ENCODE measurements at places on chromosomes 2 and 18.

- no peak for DNase-seq
These were observed 57.6 kb downstream of the TPGS2 start for GRCh38 chr18:36771245-36771644.

DNA sequence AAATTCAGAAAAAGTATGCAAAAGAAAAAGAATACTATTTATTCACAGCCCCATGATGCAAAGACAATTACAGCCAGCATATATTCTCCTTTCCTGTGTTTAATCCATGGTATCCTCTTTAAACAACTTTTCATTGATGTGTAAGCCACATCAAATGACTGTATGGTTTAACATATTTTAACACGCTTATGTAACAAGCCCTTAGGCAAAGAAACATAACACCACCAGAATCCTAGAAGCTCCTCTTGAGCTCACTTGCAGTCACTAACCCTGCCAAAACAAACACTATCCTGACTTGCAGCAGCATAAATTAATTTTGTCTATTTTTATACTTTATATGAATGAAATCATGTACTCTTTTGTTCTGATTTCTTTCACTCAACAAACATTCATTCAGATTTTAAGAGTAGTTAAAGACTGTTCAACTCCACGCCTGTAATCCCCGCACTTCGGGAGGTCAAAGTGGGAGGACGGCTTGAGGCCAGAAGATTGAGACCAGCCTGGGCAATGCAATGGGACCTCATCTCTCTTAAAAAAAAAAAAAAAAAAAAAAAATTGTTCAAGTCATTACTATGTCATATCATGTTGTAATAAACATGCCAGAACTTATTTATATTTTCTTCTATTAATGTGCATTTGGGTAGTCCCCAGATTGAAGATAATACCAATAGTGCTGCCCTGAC, 226.3 kb downstream of the NBAS start:
- no peak for DNase-seq

DNA sequence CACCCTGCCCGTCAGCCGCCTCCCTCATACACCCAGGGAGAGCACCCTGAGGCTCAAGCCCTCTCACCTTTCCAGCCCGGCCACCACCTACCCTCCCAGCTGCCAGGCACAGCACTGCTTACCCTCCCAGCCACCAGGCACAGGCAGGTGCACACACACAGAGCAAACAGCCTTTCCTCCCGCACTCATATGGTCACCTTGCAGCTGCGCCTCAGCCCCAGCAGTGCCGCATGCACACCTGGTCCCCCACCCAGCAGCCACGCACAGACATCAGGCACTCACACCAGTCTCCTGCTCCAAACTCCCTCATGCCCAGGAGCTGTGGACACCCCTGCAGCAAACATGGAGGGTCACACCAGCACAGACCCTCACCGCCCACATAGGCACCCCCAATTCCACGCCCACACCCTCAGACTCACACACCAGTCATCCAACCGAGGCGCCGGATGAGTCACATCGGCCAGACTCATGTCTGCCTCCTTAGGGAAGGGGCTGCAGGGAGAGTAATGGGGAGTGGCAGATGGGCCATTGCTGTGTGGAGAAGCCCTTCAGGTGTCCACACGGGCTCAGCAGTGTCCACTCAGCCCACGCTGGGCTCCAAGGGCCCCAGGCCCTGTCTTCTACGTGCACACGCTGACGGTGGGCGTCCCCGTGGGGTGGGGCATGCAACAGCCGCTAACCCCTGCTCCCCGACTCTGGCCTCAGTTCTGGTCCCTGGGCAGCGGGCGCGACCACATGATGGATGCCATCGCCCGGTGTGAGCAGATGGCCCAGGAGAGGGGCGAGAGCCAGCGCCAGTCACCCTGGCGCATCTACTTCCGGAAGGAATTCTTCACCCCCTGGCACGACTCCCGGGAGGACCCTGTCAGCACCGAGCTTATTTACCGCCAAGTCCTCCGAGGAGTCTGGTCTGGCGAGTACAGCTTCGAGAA, 22.3 kb upstream of the GPR17 start:
- DNase-seq = no peak

DNA sequence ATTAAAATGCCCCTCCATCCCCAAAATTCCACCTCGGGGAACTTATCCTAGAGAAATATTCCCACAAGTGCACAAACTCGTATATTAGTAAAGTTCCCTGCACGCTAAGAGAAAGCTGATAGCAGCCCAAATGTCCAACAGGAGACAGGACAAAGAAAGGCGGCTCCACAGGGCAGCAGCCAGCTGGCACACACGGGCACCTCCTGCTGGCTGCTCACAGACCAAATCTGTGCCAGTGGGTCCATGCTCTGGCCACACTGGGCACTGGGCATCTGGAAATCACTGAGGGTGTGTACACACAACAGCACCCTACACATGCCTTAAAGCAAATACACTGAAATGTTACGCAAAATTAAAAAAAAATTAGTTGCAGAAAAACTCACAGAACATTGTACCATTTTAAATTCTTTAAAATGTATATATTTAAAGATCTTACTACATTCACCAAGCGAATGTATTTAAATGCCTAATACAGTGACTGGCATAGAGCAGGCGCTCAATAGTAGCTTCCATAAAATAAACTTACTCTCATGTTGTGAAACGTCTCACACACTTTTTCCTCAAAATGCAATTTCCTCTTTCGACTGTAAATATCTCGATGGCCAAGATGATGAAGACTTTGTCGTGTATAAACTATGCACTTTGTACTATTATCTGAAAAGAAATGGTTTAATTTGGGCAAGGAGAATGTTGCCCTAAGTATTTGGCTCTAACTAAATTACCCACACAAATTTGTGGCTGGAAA, 19.4 kb downstream of the ZNF516 start:
- DNase-seq = no peak

DNA sequence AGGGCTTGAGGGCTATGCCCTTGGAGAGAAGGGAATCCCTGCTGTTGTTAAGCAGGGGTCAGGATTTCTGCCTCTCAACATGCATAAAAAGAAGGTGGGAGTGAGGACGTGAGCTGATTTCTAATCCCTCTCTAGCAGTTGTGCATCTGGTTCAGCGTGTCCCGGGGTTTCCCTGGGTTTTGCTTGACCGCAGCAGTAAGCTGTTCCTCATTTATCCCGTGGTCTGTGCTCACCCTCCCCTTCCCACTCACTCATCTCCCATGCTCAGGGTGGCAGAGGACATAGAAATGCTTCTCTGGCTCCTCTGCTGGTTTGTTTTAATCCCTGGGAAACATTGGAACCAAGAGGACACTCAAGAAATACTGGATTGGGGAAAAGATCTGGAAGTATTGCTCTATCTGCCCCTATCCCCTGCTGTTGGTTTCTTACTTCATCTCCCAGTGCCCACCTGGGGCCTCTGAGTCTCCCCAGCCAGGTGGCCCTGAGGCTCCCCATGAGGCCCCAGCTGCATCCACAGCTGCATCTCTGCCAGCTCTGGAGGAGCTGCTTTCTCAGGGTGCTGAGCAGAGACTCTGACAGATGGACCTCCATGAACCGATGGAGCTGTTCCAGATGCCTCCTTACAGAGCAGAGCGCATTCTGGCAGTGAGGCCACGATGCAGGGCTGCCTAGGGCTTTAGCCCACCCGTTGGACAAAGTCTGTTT, 36.1 kb downstream of the TET3 start:
- DNase-seq = no peak

- DNase-seq = no peak
These were observed 38.9 kb downstream of the INO80C start for GRCh38 chr18:35458677-35459441.

DNA sequence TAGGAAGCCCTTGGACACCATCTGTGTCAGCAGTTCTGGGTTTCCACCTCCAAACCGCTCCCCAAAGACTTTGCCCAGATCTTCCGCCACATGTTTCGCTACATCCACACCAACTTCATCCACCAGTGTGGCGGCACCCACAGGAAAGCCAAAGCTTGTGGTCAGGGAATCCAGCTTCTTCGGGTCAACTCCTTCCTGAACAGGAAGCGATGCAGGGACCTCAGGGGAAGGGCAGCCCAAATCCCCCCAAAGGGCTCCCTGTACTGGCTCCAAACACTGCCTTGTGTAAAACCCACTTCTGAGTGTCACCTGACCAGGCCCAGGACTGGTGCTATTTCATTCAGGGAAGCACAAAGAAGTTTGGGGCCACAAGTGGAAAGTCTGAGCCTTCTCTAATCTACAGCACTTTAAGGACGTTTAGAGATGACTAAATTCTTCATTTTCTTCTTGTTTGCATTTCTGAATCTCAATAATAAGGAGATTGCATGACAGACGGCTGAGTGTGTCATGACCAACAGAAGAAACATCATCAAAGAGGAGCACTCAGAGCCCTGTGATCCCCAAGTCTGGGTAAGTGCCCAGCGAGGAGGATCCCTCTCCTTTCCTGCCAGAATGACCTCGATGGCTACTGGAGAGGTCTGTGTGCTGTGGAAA, 20.8 kb downstream of the GAREM2 start:
- no peak for DNase-seq

GRCh38 chr18:54983041-54983686, 23.9 kb upstream of the CCDC68 start:
- DNase-seq = peak; percentile 45

- DNase-seq = no peak
These were observed 20.9 kb upstream of the CCBE1 start for GRCh38 chr18:59718108-59718463.

- DNase-seq = no peak
These were observed 214.8 kb downstream of the ZNF521 start for GRCh38 chr18:25137197-25137472.

- DNase-seq = no peak
These were observed 25.4 kb downstream of the NOP58 start for GRCh38 chr2:202290970-202291369.

DNA sequence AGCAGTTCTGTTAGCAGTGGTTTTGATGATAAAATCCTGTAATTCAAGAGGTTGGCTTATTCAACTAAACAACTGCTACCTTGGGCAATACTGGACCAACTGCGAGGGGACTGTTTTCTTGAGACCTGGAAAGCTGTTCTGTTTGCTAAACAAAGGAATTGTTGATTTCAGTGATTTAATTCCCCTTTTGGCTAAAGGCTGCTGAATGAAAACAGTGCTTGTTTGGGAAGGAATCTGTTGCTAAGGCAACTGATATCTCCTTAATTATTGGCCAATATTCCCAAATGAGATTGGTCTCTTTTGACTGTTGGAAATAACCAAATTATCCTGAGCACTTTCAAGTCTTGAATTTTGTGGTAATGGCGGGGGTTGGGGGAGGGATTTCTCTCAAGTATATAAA, 136.8 kb downstream of the CAMKMT start:
- no peak for DNase-seq

- no peak for DNase-seq
These were observed 424.6 kb downstream of the METTL4 start for GRCh38 chr18:2146754-2147153.

- no peak for DNase-seq
These were observed 46.5 kb upstream of the SESTD1 start for GRCh38 chr2:179311101-179311500.

DNA sequence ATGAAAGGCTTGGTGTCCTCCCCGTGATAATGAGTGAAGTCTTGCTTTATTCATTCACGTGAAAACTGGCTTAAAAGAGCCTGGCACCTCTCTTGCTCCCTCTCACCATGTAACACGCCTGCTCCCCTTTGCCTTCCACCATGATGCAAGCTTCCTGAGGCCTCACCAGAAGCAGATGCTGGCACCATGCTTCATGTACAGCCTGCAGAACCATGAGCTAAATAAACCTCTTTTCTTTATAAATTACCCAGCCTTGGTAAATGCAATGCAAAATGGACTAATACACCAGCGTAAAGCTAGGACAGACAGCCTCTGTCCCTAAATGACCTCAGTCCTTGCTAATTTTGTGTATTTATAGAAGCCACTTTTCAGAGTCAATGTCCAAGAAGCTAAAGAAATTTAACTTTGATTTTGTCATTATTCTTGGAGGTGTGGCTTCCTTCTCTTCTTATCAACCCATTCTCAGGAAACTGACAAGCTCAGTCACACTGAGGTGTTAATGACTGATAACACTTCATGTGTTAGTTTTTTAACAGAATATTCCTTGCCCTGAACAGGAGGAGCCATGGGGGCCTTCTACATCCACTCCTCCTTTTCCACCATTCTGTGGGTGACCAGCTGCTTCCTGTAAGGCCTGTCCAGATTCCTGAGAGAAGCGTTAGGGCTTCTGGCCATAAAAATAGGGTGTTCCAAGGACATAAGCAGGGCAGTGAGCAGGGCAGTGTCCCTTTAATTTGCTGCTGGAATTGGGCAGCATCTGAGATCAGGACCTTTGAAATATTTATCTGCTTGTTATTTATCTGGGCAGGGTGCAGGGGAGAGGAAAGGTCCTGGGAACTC, 38.0 kb upstream of the EPAS1 start:
- DNase-seq = no peak

- peak; percentile 29 for DNase-seq
These were observed 126.3 kb upstream of the BCL2L11 start for GRCh38 chr2:110994250-110994961.

- peak; percentile 58 for DNase-seq
These were observed 1.7 kb upstream of the PER2 start for GRCh38 chr2:238290091-238290509.

DNA sequence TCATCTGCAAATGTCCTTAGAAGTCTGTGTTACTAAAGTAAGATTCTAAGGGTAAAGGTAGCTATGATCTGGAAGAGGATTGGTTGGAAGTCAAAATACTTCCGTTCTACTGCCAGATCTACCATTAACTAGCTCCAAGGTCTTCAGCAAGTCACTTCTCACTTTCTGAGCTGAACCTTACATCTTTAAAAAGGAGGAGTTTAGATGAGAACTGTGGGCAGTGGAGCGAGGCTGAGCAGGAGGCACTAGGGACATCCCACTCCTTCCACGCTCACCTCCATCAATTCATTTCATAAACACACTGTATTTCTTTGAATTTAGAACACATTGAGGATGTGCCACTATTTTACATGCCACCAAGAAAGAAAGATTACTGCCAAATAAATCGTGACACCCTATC, 143.0 kb downstream of the ABCA12 start:
- DNase-seq = no peak

- DNase-seq = no peak
These were observed 375.4 kb downstream of the DCC start for GRCh38 chr18:52715421-52715820.

DNA sequence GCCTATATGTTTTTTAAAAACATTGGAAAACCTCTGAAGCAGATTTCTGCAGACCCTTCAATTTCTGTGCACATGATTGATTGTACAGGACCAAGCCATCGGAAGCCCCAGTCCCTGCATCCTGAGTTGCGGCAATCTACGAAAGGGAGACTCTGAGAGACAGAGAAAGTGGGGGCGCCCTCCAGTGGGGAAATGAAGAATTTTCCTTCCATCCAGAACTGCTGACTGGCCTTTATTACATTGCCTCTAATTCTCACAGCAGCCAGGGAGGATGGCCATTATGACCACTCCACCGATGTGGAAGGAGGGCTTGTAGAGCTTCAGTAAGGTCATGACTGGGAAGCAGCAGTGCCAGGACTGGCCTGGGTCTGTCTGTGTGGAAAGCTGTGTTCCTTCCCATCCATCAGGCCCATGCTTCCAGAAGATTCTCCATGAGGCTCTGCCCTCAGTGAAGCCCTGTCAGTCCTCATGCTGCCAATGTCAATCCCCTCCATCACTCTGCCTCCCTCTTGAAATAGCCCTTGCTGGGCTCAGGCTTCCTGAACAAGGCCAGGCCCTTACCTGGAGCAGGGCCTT, 20.0 kb upstream of the RESP18 start:
- peak; percentile 63 for DNase-seq
